ENCODE measurements at places on chromosomes 12 and 14.

DNA sequence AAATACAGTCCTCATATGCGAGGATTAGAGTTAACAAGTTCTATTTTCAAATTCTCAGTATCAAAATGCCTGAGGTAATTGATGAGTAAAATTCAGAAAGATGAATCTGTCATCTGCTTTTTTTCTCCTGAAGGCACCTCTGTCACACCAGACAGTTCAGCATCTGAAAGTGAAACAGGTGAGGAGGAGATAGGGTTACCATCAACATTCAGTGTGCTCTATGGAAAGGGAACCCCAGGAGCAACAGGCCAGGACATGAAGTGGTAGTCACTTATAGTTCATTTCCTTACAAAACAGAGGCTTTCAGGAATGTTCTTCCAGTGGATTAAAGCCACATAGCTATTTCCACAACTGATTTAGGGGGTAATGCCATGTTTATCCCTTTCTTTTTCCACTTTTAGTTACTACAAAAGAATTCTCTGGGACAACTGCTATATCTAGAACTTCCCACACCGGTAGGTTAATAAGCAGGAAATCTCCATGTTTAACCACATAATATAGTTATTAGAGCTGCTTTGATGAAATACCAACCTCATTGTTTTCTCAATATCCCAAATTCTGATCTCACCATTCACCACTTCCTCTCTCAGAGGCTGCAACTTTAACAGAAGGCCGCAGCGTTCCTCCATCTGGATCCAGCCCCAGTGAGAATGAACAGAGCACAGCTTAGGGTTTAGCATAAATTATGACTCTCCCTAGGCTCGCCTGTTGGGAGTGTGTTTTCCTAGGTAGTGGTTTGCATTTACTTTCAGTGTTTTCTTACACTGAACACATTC lies 177.0 kb upstream of the CNTN1 start:
- DNase-seq, result no peak

DNA sequence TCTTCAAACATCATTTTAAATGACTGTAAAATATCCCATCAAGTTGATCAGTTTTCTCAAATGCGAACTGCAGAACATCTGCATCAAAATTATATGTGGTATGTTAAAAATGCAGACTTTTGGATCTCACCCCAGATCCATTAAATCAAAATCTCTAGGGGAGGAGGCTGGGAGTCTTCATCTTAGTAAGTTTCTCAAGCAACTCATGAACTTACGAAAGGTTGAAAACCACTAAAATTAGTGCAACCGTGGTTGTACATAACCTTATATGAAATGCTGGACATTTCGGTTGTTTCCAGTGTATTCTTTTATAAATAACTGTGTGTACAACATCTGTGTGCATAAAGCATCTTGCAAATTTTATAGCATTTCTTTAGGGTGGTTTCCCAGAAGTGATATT lies 39.2 kb downstream of the ZFP36L1 start:
- DNase-seq, result no peak

DNA sequence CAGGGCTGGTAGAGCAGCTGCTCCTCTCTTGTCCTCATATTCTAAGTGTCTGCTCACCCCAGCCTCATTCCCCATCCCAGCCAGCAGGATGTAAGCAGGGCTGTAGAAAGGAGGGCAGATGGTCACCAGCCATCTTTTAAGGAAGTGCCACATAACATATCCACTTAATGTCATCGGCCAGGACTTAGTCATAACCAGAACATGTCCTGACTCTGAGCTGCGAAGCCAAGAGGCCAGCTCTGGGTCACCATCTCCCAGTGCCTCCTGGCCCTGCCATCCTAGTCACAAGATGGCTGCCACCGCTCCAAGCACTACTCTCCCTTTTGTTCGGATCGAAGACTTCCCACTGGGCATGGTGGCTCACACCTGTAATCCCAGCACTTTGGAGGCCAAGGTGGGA lies 123.9 kb downstream of the PLXNC1 start:
- no peak for DNase-seq

GRCh38 chr14:24179294-24179960 lies 7.5 kb downstream of the REC8 start:
- no peak for DNase-seq

- no peak for DNase-seq
These were observed 88.6 kb downstream of the RAD51B start for GRCh38 chr14:67908052-67908754.

GRCh38 chr14:22177870-22178269 lies 411.2 kb downstream of the DAD1 start:
- DNase-seq, result no peak

- no peak for DNase-seq
These were observed 162.9 kb downstream of the PCNX1 start for GRCh38 chr14:71070169-71070568.

DNA sequence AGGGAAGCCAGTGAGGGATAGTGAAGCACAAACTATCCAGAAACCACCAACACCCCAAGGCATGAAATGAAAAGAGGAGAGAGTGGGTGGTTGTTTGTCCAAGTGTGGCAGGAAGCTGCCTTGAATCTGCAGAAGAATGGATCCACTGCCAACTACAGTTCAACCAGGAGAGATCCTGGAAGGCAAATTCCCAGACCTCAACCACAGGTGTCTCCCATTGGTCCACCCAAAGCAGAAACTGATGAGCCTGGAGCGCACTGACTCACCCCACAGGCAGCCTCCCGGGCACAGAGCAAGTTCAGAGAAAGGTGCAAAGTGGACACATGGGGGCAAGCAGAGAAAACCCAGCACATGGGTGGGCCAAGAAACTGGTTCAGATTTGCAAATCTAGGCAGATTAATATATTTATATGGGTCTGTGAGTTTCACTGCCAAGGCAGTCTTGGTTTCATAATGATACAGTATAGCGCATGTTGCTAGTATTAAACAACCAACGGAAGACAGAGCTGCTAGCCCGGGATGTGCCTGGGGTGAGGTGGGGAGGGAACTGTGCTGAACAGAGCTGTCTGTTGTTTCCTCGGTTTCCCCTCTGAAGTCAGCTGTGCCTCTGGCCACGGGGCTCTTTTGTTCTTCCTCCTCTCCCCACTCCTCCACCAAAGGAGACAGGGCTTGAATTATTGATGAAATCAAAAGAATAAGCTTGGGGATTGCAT lies 416.2 kb upstream of the CCDC196 start:
- peak; percentile 58 for DNase-seq

DNA sequence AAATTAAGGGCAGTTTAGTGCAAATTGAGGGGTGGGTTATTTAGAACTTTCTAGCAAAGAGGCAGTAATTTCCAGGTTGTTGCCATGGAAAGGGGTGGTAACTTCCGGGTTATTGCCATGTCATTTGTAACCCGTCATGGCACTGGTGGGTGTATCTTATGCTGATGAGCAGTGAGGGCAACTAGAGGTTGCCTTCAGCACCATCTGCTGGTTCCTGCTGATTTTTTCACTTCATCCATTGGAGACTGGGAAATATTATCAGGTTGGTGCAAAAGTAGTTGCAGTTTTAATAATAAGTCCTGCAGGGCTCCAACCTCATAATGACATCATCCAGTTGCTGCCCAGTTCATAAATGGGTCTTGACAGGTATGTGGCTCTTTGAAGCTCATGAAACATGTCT lies 24.4 kb upstream of the SERPINA4 start:
- no peak for DNase-seq

- peak; percentile 94 for DNase-seq
These were observed 2.6 kb upstream of the BCL11B start for GRCh38 chr14:99274346-99275221.

- DNase-seq, result peak; percentile 4
These were observed 30.5 kb upstream of the DDHD1 start for GRCh38 chr14:53183611-53184010.

DNA sequence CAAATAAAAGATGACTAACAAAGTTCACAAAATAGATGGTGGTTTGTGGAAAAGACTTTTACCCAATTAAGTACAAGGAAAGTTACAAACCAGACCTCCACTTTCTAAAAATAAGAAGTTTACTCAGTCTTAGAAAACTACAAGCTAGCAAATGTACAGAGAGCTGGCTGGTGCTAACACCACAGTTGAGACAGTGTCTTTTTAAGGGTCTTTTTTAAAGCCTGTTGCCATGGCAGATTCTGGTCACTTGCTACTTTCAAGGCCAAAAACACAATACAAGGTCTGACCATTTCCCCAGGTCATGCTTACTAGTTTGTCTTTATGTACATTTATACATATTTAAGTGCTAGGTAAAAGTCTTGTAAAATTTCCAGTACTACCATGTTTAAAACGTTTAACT lies 2.4 kb downstream of the BTG1 start:
- DNase-seq, result no peak

DNA sequence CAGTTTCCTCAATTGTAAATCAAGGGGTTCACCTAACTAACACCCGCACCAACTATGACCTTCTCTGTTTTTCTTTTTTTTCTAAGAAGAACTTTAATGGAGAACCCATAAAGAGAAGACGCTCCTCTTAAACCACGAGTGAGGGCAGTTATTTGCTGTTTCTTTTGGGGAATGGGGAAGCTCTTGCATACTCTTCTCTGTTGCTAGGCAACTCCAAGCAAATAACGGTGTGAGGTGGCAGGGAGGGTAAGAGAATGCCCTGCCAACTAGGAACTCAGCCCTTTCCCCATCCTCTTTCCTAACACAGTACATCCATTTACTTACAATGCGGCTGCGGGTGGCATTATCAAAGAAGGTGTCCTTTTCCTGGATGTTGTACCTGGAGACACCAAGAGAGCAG lies 114.9 kb downstream of the ANO2 start:
- DNase-seq, result no peak

DNA sequence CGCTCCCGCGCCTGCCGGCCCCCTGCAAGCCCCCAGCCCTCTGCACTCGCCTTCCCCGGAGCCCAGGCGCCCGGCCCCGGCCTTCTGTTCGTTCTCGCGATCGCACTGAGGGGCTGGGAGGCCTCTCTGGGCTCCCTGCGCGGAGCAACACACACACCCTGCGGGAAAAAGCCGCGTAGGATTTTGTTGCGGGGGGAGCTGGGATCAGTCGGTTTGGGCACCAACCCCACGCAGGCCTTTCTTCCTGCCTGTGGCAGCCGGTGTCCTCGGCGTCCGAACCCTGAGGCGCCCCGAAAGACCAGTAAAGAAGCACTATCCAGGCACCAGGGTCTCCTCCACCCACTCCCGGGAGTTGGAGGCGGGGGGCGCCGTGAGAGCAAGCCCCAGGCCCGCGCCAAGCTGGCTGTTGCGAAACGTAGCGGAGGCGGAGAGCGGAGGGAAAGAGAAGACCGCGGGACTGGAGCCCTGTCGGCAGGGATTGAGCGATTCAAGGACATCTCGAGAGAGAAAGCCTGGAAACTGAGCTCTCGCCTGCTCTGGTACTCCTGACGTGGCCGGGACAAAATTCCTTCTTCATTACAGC lies 1.9 kb upstream of the HOXC5 start:
- peak; percentile 84 for DNase-seq

- peak; percentile 70 for DNase-seq
These were observed 2.1 kb upstream of the NDRG2 start for GRCh38 chr14:21026988-21027315.

- no peak for DNase-seq
These were observed 12.9 kb upstream of the TRIM9 start for GRCh38 chr14:51107801-51108200.

GRCh38 chr12:9051158-9051550 lies 61.8 kb downstream of the KLRG1 start:
- no peak for DNase-seq

- no peak for DNase-seq
These were observed 234.8 kb upstream of the ATP2B1 start for GRCh38 chr12:89943463-89943862.

GRCh38 chr14:52314595-52315354 lies 663 bp downstream of the PTGER2 start:
- peak; percentile 34 for DNase-seq

- DNase-seq, result peak; percentile 93
These were observed 53.0 kb downstream of the SMUG1 start for GRCh38 chr12:54135621-54136350.

GRCh38 chr14:98954349-98955000 lies 317.5 kb downstream of the BCL11B start:
- no peak for DNase-seq

DNA sequence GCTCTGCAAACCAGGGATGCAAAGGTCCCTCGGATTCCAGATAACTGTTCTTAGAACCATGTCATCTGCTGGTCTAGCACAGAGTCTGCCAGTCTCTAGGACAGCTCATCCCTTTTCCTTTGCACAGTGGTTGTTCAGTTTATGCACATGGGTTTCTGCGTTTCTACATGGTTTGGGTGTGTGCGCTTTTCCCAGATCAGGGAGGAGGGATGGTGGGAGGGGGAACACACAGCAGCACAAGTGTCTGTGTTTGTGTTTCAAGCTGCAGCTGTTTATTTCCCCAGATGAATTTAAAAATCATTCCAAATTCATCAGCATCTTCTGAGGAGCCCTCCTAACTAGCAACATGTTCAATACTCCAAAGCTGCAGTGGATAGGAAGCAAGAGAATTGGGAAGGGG lies 45.4 kb downstream of the ANO2 start:
- no peak for DNase-seq

- no peak for DNase-seq
These were observed 63.3 kb upstream of the OSBPL8 start for GRCh38 chr12:76622915-76623314.

- DNase-seq, result no peak
These were observed 12.9 kb downstream of the TBX3 start for GRCh38 chr12:114671066-114671442.

DNA sequence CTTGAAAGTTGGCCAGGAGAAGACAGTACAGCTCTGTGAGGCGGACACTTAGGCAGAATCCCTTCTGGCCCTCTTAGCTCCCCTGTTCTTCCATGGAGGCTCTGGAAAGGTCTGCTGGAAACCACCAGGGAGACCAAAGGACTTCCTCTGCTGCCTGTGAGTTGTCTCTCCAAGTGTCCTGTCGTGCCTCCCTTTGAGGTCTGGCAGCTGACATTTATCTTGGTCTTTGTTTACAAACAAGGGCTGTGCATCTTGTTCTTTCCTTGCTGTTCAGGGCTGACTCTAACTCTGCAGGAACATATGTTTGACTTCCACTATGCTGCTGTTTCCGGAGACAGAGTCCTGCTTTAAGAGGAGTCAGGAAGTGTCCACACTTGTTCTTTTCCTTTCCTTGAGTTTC lies 159.9 kb upstream of the FRMD6 start:
- no peak for DNase-seq

- no peak for DNase-seq
These were observed 289.8 kb downstream of the GRIN2B start for GRCh38 chr12:13691598-13691997.

DNA sequence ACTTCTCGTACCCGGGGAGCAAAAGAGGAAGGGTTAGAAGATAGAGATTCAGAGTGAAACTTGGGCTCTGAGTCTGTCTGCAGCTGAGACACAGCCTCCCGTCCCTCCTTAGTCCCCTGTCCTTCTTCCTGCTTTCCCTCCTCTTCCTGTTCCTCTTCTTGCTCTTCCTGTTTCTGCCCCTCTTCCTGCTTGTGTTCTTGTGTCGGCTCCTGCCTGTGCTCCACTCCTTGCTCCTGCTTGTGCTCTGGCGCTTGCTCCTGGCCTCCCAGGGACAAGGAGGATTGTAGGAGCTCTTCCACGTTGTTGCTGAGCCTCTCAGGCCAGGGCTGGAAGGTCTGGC lies 3.0 kb downstream of the ACRBP start:
- no peak for DNase-seq

Data from ELF-1 (cell line).